ENCODE measurements at places on chromosomes 7 and 10.

GRCh38 chr10:92011560-92012214 lies 88.1 kb downstream of the BTAF1 start:
- DNase-seq, result no peak

DNA sequence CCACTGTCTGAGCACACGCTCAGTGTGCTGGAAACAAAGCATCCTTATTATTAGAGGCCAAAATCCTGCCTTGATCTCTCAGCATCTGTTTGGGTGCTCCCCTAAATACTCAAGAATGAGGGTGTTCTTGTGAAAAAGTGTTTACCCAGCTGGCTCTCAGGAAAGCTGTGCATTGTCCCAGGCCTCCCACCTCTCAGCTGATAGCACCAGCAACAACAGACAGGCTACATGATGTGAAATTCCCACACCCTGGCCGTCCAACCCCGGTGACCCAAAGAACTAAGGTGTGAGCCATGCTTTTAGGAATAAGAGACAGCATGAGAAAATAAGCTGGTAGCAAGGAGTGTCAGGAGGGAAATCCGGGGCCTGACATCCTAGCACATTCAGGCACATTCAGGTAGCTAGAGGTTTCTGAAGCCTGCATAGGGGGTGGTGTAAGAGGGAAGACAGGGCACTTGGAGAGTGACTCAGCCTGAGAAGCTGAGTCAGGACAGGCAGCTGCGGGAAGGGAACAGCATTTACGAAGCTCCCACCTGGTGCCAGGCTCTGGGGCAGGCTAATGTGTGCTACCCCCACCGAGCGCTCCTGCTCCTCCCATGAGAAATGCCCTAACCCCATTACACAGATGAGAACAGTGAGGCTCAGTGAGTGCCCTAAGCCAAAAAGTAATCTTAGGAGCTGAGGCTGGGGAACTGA lies 205.6 kb downstream of the GRID1 start:
- no peak for DNase-seq

DNA sequence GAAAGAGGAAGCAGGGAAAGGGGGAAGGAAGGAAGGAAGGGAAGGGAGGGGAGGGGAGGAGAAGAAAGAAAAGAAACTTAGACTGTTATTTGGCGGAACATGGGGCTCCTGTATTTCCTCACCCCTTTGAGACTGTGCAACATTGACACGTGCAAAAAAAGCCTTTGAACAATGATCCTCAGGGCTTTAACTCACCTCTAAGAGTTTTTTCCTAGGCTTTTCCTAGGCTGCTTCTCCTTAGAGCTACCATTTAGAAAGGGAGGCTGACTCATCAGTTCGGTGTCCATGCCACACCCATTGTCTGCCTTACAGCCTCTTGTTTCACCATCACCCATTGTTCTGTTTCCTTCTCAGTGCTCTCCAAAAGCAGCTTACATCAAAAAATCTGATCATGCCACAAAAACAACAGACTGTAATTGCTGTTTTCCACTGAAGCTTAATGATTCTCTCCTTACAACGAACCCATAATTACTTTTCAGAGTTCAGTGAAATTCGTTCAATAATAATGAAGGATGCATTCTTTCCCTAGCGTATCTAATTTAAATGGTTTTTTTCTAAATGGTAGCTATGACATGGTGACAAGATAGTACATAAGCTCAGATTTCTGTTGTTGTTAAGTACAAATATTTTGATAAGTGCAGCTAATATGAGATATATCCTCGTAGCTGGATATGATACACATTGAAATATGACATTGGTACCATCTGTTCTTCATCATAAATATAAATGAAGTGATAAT lies 90.8 kb downstream of the PRLHR start:
- DNase-seq, result no peak

GRCh38 chr7:92156990-92157389 lies 22.0 kb downstream of the LRRD1 start:
- no peak for DNase-seq

GRCh38 chr10:43156590-43157341 lies 18.5 kb downstream of the CSGALNACT2 start:
- DNase-seq, result no peak

DNA sequence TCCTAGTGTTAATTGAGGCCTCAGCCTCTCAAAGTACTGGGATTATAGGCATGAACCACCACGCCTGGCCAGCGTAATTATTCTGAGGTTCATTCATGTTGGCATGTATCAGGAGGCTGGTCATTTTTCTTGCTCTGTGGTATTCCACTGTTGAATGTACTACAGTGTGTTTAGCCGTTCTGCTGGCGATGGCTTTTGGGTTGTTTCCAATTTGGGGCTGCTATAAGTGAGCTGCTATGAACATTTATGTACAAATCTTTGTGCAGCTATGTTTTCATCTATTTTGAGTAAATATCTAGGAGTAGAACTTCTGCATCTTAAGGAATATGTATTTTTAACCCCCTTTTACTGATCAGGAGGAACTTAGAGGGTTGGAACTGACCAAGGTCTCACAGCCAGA lies 145.8 kb downstream of the AUTS2 start:
- no peak for DNase-seq

GRCh38 chr7:43135129-43135528 lies 22.7 kb downstream of the HECW1 start:
- no peak for DNase-seq

DNA sequence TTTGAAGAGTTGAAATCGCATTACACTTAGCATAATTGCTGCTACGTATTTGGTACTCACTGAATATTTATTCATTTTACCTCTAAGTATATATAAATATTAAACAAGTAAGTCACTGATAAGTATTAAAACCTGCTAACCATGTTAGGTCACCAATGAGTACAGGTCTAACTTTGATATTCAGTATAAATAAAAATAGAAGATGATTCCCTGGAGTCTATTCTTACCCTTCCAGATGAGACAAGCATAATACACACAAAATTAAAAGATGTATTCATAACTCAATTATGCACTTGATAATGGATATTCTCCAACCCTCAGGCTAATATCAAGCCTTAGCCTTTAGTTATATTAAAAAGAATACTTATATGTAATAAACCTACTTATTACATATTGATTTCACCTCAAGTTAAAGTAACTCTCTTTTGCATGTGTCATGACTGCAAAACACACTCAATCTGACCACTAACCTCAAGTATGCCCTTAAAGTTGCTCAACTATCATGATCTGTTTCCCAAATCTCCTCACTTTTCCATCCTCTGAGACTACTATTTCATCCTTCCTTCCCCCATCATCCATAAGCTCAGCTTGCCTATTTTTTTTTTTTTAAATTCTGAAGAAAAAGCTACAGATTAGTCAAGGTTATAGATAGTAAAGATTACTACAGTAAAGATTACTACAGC lies 46.8 kb downstream of the IPMK start:
- DNase-seq, result no peak

- no peak for DNase-seq
Measured at GRCh38 chr7:141679014-141679413, 23.0 kb downstream of the DENND11 start.

- no peak for DNase-seq
Measured at GRCh38 chr10:4074545-4075407, 289.8 kb upstream of the KLF6 start.

DNA sequence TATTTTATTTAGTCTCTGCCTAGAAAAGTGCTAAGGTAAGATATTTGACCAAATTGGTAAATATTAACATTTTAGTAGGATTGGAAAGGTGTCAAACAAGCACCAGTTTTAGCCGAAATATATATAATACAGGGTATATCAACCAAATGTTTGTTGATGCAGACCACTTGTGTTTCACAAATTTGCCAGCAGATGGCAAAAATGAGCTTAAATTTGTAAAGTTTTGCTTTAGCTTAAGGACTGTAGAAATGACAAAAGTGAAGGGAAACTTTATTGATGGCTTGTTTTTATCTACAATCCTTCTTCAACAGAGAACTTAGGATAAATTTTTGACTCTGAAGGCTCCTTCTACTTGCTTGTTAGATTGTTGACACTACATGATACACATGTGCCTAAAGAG lies 4.8 kb upstream of the POLR1F start:
- peak; percentile 54 for DNase-seq

DNA sequence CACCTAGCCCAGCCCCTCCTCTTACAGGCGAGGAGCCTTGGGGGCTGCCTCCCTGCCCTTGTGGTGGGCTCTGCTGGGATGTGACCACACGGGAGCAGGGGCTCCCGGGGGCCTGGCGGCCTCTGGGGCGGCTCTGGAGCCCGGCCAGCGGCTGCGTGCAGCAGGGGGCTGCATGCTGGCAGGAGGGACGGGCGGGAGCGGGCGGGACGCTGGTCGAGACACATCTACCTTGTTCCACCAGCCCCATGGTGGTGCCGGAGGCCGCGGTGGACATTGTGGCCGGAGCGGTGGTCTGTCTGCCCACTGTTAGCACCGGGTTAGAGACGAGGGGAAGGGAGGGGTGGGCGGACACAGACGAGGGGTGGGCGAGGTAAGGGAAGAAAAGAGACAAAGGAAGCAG lies 38.6 kb downstream of the YKT6 start:
- no peak for DNase-seq

DNA sequence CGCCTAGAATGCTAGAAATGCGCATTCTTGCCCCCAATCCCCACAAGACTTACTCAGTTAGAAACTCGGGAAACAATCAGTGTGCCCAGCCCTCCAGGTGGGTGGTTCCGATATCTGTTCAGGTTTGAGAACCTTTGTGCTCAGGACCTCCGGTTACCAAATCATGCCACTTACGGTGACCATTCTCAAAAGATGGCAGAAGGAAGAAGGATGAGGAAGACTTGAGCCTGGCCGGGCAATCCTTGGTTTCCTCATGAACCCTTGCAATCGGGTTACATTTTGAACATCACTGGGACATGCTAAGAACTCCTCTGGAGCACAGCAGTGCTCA lies 52.1 kb downstream of the RBM17 start:
- no peak for DNase-seq

DNA sequence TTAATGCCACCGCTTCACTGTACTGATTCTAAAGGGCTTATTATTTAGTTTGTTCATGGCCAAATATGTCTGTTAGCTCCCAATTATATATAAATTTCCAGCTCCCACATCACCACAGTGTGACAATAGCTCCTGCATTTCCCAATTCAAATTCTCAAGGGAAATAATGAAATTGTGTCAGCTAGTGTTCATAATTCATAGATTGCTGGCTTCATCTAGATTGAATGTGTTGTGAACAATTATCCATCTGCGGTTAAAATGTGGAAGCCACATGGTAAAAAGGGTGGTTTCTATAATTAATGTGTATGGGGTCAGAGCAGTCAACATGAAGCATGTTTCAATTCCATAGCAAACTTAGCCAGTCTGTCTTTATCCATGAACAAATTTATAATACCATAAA lies 154.3 kb downstream of the SEMA3E start:
- DNase-seq, result no peak

- DNase-seq, result no peak
Measured at GRCh38 chr10:49173853-49174252, 14.3 kb downstream of the TMEM273 start.

DNA sequence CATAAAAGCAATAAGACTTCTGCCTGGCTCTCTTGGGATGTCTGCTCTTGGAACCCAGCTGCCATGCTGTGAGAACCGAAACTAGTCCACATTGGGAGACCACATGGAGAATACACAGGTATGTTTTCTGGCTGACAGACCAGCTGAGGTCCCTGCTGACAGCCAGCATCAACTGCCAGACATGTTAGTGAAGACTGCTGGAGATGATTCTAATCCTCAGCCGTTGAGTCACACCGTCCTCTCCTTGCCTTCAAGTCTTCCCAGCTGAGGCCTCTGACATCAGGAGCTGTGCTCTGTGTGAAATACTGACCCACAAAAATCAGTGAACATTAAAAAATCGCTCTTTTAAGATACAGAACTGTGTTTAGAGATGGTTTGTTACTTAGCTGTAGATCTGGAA lies 36.9 kb upstream of the AGR2 start:
- no peak for DNase-seq

DNA sequence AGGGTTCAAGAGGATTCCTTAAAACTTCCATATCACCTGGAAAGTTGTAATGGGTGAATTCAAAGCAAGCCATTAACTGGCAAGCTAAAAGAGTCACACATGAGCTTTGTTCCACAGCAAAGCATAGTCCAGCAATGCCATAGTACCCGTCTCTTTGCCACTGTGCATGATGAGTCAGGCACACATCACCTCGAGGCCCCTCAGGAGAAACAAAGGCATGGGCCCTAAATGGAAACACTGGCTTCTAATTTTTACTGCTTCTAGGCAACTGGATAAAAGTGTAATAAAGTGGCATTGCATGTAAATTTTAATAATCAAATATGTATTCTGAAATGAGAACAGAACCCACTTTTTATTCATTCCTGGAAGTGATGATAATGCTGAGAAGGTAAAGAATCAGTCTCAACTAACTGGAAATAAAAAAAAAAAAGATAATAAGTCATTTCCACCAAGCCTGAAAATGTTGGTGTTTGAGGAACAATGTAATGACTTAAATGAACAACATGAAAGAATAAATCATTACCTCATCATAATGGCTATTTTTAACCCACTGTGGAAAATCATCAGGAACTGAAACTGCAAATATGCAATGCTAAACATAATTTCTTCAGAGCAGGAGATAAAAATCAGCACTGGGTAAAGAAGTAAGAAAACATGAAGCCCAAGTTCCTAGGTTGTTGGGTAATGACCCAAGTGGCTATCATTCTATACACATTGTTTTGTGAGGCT lies 104.9 kb downstream of the CDK6 start:
- peak; percentile 54 for DNase-seq

- DNase-seq, result no peak
Measured at GRCh38 chr10:102519246-102519825, 15.6 kb downstream of the SUFU start.

GRCh38 chr7:96910486-96910885 lies 94.9 kb upstream of the DLX6 start:
- no peak for DNase-seq

DNA sequence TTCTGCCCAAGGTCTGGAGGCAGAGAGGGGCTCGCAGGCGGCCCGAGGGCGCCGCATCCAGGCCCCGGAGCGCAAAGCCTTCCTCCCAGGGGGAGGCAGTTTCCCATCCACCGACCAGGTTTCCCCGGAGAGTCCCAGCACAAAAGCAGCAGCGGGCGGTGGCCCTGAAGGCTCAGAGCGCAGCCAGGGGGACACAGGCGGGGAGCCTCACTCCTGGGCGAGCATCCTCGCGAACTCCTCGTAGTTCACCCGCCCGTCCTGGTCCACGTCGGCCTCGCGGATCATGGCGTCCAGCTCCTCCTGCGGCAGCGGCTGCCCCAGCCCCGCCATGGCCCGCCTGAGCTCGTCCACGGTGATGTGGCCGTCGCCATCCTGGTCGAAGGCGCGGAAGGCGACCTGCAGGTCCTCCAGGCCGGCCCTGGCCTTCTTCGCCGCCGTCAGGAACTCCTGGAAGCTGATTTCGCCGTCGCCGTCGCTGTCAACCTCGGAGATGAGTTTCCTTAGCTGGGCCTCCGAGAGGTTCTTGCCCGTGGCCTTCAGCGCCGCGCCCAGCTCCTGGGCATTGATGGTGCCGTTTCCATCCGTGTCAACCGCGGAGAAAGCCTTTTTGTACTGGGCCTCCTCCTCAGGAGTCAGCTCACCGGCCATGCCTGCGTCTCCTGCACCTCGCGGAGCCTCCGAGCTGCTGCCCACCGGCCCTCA lies 428 bp downstream of the CALML5 start:
- DNase-seq, result no peak

Measured in stimulated activated CD4-positive, alpha-beta T cell treated with anti-CD3 and anti-CD28 coated beads, Interleukin-2, amount 100 ng/mL, for 24 hours (primary cell).